ENCODE measurements at places on chromosomes 2 and 18.

DNA sequence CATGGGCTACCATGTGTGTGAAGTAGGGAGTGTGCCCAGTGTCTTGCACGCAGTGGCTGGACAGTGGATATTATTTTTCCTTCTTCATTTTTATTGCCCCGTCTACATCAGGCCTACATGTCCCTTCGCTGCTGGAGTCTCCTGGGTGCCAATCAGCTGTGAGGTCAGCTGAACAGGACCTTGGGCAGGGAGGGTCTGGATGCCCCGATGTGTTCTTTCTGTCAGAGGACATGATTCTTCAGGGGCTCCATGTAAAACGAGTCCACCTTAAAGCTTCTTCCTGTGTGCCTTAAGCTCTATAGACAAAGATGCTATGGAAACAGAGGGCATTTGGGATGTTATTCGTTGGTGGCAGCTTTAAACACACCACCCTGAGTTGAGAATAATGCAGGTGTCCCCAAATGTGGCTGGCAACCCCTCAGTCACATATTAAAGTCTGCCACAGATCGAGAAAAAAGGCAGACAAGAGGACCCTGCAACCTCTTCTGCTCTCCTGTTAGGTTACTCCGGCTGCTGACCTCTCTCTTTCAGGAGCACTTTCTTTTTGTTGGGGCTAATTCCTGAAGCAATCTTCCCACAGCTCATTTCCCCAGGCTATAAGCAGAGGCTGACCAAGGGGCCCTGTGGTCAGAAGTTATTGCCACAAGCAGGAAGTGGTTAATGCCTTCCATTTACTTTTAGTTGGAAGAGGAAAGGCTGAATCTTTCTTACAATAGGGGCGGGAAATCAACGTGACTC is 20.0 kb downstream of the GREB1 start:
- no peak for DNase-seq

DNA sequence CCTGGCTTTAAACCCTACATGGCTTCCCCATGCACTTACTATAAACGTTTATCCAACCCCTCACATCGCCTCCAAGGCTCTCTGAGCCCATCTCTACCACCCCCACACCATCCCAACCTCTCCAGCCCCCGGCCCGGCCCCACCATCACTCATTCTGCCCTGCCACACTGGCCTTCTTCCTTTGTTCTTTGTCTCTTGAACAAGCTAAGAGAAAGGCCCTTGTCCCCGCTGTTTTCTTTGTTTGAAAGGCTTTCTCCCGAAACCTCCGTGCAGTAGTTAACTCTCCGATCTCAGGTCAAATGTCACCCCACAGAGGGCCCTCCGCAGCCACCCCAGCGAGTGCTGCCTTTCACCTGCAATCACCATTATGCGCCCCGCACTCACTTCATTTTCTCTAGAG is 100.4 kb downstream of the AFF3 start:
- DNase-seq: no peak

DNA sequence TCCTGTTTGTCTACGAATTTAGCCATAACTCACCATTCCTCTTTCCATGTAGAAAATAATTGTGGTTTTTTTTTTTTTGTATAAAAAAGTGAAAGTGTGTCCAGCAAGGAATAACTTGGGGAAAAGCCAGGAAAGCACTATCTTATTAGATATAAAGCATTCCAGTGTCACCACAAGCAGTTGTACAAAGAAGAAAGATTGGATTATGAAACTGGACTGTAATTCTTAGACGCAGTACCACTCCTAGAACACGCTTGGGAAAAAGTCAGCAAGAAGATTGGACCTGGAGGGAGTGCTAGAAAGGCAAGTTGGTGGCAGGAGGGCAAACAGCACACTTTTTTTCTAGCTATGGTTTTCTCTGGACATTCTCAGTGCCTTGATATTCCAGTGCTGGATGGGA is 186.7 kb downstream of the PARD3B start:
- DNase-seq: peak; percentile 92

- DNase-seq: no peak
Measured at GRCh38 chr2:69241093-69241492, 145.9 kb downstream of the GFPT1 start.

GRCh38 chr2:27194538-27195354 is 17.1 kb upstream of the ATRAID start:
- DNase-seq: no peak

DNA sequence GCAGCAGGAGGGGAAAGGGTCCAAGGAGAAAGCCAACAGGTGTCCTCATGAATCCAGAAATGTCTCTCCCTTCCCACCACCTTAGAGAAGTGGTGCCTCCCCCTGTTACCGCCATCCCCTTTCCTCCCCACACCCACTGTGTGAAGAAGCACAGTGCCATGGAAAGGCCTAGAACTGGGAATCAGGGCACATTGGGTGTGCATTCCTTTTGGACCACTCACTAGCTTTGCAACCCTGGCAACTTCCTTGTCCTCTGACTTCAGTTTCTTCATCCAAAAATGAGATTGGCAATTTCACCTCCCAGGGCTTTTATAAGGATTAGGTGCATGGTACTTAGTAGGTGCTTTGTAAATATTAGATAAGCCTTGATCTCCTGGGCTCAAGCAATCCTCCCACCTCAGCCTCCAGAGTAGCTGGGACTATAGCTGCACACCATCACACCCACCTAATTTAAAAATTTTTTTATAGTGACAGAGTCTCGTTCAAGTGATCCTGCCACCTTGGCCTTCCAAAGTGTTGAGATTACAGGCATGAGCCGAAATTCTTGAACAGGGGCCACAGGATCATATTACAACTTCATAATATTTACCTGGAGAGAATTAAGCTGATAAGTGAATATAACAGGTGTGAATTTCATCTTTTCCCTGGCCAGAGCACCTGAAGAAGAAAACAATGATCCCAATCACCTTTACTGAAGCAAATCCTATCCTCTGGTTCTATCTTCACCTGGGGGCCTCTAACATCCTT is 97.9 kb upstream of the TAF1B start:
- peak; percentile 23 for DNase-seq

DNA sequence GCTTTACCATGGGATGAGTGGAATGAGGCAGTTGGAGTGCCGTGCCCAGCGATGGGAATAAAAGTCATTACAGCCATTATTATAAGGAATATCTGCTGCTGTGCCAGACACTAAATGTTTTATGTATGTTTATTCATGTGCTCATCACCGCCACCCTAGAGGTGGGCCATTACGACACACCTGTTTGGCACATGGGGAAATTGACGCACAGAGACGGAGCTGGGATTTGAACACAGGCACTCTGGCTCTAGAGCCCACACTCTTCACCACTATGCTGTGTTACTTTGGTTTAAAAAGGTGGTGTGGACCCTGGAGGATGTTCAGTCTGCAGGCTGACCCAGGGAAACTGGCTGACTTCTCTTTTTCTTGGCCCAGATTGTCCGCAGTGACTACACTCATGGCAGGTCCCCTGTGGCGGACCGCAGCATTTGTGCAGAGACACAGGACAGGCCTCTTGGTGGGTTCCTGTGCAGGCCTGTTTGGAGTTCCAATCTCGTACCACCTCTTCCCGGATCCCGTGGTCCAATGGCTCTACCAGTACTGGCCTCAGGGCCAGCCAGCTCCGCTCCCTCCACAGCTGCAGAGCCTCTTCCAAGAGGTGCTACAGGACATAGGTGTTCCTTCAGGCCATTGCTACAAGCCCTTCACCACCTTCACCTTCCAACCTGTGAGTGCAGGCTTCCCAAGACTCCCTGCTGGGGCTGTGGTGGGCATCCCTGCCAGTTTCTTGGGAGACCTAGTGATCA is 1.6 kb downstream of the TMEM177 start:
- DNase-seq: no peak

DNA sequence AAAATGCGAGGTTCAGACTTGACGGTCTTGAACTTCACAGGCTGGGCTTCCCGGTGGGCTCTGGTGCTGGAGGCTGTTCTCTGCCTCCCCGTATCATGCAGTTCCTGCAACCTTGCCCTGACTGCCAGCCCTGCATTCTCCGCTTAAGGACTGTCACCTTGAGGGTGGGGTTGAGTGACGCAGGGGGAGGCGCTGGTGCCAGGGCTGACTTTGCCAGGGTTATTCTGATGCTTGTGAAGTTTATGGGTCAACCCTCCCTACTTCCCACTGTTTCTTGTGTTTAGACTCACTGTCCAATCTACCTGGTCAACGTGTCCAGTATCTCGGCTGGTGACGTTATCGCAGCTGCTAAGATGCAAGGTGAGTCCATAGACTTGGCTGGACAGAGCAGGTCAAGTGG is 37.5 kb upstream of the MAPRE3 start:
- no peak for DNase-seq

DNA sequence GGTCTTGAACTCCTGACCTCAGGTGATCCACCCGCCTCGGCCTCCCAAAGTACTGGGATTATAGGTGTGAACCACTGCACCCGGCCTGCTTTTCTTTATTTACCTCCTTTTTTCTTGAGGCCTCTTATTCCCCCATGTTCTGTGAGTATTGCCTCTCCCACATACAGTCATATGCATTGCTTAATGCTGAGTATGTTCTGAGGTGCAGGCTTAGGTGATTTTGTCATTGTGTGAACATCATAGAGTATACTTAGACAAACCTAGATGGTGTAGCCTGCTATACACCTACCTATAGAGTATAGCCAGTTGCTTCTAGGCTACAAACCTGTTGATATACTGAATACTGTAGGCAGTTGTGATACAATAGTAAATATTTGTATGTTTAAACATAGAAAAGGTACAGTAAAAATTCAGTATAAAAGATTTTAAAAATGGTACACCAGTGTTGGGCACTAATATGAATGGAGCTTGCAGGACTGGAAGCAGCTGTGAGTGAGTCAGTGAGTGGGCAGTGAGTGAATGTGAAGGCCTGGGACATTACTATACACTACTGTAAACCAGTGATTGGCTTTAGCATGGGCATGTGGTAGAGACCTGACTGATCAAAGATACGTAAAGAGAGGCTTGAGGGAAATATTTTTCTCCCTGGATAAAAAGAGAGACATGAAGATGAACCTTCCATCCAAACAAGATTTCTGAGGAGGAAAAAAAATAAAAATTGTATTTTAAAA is 17.6 kb downstream of the SLC39A10 start:
- peak; percentile 18 for DNase-seq

GRCh38 chr2:83055376-83056010 is 1403.6 kb downstream of the SUCLG1 start:
- DNase-seq: peak; percentile 58

GRCh38 chr2:86274918-86275275 is 62.5 kb downstream of the REEP1 start:
- peak; percentile 21 for DNase-seq

- DNase-seq: peak; percentile 16
Measured at GRCh38 chr18:63949068-63949737, at the start of gene HMSD. TSS of gene HMSD (plus strand) at chr18:63949301. CDS start at chr18:63953456, 4,155 bp downstream.

GRCh38 chr2:68403199-68403644 is 38.1 kb downstream of the PLEK start:
- DNase-seq: no peak

DNA sequence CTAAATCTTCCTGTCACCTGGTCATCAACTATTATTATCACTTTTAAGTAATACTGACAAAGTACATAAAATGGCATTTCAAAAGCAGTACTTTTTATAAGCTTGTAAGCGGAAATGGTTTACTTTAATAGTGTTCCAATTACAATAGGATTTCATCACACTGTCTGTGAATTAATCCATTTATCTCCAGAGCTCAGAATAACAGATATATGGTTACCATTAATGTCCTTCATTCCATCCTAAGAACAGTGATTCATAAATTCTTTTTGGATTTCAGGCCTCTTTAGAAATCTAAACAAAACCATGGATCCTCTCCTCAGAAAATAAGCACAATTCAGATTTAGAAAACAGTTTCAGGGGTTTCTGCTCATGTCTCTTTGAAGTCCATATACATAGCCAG is 68.4 kb downstream of the PID1 start:
- peak; percentile 39 for DNase-seq

- no peak for DNase-seq
Measured at GRCh38 chr18:48847807-48848486, 102.8 kb downstream of the SMAD7 start.

GRCh38 chr18:21184396-21184996 is 57.5 kb upstream of the GREB1L start:
- no peak for DNase-seq

DNA sequence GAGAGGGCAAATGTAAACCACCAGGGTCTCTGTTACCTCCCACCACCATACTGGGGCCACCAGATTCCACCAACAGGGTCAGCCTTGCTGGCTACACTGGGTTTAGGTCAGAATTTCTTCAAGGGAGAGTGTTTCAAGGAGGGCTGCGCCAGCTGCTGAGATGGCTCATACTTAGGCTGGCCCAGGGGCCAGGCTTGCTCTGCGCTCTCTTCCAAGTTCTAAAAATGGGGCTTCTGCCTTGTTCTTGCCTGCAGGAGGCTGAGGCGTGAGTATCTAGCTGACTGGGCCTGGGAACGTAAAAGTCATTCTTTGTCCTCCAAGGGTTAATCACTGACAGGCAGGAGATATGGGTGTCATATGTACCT is 28.1 kb downstream of the MRPL33 start:
- no peak for DNase-seq

GRCh38 chr2:1705557-1706076 is 38.7 kb downstream of the PXDN start:
- DNase-seq: no peak

- no peak for DNase-seq
Measured at GRCh38 chr18:73617981-73618380, 529.7 kb downstream of the FBXO15 start.

DNA sequence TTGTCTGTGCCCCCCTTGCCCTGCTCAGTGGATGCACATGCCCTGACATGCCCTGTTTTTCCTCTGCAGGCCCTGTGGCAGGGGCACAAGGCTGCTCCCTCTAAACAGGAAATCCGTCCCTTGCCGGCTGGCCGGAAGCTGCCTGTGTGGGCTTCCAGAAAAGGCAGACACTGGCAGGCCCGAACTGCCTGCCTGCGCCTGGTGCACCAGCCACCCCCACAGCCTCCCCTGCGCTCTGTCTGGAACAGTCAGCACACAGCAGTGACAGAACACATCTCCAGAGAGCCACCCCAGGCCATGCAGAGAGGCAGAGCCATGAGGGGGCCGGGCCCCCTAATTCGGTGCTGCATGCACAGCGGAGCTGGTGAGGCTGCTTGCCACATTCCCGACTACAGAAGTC is 33.5 kb downstream of the LOXHD1 start:
- DNase-seq: no peak

DNA sequence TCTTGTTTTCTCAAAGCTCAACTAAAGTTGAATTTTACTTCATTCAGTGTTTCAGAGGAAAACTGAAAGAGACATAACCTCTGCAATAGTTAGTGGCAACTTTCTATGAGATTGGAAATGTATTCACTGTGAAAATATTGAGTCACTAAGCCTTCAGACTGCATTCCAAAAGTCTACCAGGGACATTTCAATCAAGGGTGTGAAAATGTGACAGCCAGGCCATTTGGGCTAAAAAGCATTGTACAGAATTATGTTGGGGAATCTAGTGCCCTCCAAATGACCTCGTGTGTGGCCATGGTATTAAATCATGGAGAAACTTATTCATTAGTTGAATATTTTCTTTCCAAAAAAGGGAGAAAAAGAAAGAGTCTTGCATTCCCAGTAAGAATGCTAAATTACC is 251.9 kb downstream of the GRB14 start:
- no peak for DNase-seq

- DNase-seq: no peak
Measured at GRCh38 chr2:123693836-123694235, 331.3 kb upstream of the CNTNAP5 start.

Data from fibroblast of the aortic adventitia (primary cell).